CD8-positive, alpha-beta T cell (primary cell): ENCODE measurements at places on chromosomes 5 and 9.

- DNase-seq, result peak; percentile 61
These were observed 64.0 kb upstream of the FYB1 start for GRCh38 chr5:39283231-39283818.

DNA sequence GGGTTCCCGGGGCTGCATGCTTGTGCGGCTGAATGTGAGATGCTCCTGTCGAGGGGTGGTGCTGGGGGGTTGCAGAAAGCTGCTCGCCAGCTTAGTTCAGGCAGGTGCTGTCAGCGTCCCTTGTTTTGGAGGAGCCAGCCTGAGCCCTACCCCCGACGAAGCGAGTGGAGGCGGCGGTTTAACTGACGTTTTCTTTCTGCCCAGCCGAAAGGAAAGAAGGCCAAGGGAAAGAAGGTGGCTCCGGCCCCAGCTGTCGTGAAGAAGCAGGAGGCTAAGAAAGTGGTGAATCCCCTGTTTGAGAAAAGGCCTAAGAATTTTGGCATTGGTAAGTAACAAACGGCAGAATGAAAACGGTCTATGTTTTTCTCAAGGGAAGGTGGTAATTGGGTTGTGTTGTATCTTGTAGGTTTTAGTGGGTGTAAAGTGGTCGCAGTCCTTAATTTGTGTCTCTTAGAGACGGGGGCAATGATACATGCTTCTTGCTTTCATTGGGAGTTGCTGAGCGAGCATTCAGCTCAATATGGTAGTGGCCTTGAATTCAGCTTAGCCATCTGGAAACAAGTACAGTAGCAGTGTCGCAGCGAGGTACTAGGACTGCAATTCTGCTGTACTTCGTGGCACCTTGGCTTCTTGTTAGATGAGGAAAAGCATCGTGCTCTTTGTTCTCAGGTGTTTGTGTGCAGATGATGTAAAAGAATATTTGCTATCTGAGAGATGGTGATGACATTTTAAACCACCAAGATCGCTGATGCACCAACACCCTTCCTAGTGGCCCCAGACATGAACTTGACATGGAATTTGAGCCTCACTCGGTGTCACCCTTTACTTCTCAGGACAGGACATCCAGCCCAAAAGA, 928 bp downstream of the RPL7A start:
- no peak for DNase-seq

GRCh38 chr5:180127682-180128670, 56.4 kb upstream of the RNF130 start:
- no peak for DNase-seq

- no peak for DNase-seq
These were observed 298.6 kb upstream of the WWC1 start for GRCh38 chr5:167992868-167993267.
